ENCODE measurements at places on chromosomes 6 and 20.

DNA sequence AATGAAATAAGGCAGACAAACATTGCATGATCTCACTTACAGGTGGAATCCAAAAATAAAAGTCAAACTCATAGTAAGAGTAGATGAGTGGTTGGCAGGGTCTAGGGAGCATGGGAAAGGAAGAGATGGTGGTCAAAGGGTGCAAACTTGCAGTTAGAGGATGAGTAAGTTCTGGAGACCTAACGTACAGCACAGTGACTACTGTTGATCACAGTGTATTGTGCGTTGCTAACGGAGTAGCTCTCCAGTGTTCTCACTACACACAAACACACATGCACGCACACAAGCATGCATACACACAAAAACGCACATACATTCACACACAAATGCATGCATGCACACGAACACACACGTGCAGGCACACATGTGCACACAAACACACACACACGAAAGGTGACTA, 54.9 kb downstream of the LY86 start:
- DNase-seq: no peak

DNA sequence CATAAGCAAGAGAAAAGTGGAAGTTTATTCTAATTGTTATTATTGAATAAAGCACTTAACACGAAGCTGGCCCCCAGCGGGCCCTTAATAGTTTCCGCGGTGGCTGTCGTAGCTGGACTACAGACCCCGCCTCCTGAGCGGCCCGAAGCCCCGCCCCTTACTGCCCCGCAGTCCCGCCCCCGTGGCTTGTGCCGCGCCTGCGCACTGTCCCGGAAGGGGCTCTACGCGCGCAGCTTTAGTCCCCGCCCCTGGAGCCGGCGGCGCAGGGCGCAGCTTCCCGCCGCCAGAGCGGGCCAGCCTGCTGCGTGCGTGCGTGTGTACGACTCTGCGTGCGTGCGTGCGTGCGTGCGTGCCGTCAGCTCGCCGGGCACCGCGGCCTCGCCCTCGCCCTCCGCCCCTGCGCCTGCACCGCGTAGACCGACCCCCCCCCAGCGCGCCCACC, at the start of gene VAPB:
Gene VAPB (plus strand): TSS at position 348 of the 442 bp plus-strand sequence. CDS start 231 bp downstream, outside the sequence.
- peak; percentile 96 for DNase-seq

- no peak for DNase-seq
Measured at GRCh38 chr6:134741200-134741536, 208.7 kb downstream of the ALDH8A1 start.

DNA sequence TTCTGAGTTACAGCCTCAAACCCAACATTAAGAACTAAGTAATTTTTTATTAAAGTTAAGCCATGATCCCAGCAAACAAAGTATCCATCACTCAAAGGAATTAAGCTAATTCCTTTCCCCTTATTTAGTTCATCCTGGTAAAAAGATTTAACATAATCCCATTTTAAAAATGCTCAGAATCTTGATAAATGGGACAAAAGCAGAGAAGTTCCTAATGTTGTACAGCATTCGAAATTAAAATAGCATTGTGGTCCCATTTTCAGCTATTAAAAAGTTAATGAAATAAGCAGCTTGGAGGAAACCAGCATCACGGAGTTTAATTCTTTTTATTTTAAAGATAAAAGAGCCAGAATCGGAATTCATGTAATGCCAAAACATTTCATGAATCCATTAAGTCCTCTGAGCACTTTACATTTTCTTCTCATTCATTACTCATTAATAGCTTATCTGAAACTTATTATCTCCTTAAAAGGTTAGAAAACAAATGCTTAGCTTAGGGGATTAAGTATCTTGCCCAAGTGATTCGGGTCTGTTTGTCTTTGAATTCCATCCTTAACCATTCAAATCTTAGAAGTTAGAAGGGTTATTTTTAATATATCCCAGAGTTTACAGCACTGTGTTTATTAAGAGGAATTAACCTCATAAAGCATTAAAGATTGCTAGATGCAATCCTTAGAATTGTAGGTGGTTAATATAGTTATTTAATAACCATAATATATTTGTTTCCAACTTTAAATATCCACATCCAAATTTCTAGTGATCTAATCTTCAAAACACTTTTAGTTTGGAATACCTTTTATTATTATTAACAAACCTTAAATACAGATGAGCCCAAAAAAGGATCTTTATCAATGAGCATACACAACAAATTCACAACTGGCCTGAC, 11.2 kb downstream of the RBM39 start:
- no peak for DNase-seq

DNA sequence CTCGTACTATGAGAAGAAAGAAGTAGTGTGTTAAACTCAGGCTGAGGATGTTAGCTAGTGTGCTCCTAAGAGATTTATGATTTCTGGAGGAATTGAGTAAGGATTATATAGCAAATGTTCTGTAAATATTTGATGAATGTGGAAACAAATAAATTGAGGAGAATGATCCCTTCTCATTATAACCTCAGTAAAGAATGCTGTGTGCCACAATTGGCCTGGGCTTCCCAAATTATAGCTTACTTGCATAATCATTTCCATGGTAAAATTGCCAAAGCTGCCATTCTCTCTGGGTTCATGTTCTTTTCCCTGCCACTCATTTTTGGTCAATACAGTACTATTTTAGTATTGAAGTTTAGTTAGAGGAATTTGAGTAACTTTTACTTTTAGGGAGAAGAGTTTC, 128.5 kb downstream of the FLRT3 start:
- no peak for DNase-seq

DNA sequence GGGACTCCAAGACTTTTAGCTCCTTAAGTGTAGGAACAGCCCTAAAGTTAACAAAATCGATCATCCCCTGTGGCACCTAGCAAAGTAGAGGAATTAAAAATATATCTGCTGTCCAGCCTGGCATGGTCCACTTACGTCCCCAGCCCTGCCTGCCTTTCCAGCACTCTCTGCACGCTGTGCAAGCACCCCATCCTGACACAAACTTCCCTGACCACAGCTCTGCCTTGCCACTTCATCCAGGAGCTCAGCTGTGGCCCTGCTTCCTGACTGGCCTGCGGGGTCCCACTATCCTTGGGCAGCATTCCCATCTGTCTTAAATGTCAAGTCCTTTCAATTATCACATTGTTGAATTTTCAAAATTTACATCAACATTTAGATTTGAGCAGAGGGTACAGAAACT, 39.0 kb downstream of the BLOC1S5 start:
- no peak for DNase-seq

- DNase-seq: no peak
Measured at GRCh38 chr20:32585586-32586127, 524 bp upstream of the NOL4L start.

DNA sequence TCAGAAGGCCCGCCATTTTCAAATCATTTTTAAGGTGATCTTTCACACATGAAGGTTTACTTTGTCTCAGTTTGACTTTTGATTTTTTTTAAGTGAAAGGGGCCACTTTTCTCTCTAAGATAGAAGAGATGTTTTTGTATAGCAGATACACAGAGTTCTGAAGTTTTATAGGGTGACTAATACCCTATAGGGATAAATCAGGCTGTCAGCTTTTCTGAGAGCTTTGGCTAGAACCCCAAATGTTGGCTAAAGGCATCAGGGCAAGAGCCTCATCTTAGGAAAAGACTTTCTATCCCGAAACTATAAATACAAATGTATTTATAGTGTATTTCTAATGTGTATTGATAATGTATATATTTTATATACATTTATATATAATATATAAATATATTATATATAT, 181.4 kb downstream of the TBX18 start:
- no peak for DNase-seq

DNA sequence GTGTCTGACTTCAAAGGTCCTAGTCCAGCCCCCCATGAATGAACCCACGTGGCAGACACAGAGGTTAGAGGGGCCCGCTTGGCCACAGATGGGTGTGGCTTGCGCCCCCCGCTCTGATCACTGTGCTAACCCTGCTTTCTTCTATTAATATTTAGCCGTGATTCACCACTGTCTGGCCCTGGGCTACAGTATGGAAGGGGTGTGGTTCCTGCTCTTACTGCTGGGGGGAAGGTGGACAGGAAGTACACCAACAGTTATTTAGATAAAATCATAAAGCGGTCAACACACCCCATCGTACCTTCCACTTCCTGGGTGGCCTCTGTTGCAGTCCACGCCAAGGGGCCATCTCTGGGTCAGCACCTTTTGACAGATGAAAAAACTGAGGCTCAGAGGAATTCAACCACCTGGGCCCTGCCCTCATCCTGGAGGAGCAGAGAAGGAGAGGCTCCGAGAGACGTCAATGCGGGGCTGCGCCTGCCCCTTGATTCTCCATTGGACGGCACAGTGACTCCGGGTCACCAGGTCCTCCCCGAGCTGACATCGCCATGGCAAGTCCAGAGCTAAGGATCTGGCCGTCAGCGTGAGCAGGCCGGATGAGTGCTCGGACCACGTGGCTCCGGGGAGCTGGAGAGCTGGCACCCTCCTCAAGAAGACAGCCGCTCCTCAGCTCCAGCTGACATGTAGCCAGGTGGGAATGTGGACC, 206.3 kb downstream of the PREX1 start:
- no peak for DNase-seq

- no peak for DNase-seq
Measured at GRCh38 chr6:3965071-3965718, 113.7 kb downstream of the FAM217A start.

GRCh38 chr20:21048841-21049273, 57.3 kb downstream of the LINC00237 start:
- peak; percentile 49 for DNase-seq

DNA sequence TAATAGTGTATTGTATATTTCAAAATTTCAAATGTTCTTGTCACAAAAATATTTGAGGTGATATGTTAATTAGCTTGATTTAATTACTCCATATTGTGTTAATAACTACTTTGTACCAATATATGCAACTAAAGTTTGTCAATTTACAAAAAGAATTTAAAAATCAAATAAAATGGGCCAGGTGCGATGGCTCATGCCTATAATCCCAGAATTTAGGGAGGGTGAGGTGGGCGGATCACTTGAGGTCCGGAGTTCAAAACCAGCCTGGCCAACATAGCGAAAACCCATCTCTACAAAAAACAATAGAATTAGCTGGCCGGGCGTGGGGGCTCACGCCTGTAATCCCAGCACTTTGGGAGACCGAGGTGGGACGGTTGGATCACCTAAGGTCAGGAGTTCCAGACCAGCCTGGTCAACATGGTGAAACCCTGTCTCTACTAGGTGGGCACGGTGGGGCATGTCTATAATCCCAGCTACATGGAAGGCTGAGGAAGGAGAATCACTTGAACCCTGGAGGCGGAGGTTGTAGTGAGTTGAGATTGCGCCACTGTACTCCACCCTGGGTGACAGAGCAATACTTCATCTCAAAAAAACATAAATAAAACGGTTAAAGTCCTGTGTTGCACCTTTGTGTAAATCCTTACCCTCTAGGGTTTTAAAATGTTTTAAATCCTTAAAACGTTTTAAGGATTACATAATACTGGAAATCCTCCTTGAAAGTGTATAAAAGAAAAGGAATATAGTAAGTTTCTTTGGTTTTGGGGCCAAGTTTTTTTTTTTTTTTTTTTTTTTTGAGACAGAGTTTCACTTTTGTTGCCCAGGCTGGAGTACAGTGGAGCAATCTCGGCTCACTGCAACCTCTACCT, 4.0 kb downstream of the HSPA1B start:
- DNase-seq: no peak

DNA sequence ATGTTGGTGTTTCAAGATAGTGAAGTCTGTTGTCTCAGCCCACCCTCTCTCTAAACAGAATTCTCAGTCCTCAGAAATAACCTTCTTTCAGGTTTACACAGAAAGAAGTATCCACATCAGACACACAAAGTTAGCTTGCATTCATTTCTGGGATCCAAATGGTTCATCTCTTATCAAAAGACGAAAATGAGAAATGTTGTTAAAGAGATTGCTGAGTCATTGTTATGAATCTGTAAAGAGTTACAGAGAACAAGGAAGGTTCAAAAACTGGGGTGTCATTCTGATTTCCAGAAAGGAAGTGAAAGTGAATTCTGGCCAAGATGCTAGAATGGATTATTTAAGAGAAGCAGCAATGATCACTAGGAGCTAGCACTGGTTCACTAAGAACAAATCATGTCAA, 90.5 kb upstream of the ATXN1 start:
- no peak for DNase-seq

GRCh38 chr6:165647041-165647440, 16.0 kb downstream of the PDE10A start:
- no peak for DNase-seq

Data from stimulated activated CD4-positive, alpha-beta T cell treated with anti-CD3 and anti-CD28 coated beads, Interleukin-12 subunit alpha, Interleukin-12 subunit beta, amount 100 ng/mL, for 48 hours (primary cell).